ENCODE measurements at places on chromosomes 1 and 21.

DNA sequence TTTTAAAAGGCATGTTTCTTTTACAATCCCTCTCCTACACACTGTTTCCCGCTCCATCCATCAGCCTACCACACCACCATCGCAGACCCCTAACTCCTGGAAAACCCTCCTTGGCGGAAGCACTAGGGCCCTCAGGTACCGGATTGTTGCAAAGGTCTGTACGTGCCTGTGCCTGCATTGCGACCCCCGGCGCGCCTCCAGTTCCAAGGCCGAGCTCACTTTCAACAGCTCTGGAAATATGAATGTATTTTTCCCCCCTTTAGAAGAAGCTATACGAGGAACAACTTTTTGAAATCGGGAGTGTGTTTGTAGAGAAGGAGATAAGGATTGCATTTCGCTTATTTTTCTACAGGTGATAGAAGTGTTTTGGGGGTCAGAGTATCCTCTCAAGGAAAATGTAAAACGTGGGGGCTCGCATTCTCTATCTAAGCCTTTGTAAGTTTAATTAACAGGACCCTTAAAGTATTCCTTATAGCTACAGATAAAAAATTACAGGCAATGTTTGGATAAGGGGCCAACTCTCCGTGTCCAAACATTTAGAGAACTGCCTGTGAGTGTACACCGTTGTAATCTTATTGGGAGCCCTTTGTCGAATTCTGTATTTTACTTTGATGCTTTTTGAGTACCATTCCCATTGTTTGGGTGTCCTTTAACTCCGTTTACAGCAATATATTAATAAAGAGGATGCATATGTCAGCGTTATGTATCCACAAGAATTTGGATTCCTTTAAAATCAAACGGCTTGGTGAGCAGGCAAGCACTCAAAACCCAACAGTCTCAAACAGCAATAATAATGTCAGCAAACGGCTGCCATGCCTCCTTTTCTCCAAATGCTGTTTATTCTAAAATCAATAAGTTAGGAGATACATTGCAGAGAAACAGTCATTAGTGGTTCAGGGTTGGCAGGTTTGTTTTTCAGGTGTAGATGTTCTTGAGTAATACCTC lies 5.9 kb downstream of the PRRX1 start:
- no peak for DNase-seq

DNA sequence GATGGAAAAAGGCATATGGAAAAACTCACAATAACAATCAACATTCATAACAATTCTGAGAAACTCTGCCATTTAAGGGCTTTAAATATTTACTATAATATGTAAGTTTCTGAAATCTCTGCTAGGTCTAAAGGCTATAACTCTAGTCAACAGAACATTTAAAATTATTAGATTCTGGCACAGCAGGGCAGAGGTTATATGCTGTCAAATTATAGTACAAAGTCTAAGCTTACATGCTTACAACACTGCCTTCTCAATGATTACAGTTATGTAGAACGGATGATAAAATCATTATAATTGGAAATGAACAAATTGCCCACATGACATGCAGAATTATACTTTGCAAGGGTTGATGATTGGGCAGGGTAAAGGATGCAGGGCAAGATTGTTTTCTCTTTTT lies 97.7 kb downstream of the PIGK start:
- no peak for DNase-seq

- no peak for DNase-seq
Observed at GRCh38 chr1:10105484-10105883, 72.7 kb downstream of the UBE4B start.

- DNase-seq, result no peak
Observed at GRCh38 chr1:9399510-9400424, 107.1 kb downstream of the SPSB1 start.

- DNase-seq, result no peak
Observed at GRCh38 chr1:201190005-201190404, 619 bp upstream of the IGFN1 start.
